ENCODE measurements at places on chromosomes 11 and 22. TPM values are rescaled to one million over a fixed set of nuclear protein-coding genes. Genes with fewer than 3 reads are reported as not detected.

Gene VPS11
- total RNA-seq, result 43.1 TPM

Gene INTS4
- 22.6 TPM for total RNA-seq

Gene PMM1
- 103 TPM for total RNA-seq

Gene CASP5
- total RNA-seq, result not detected

Gene SLC22A25
- not detected for total RNA-seq

Gene MISFA
- not detected for total RNA-seq

Gene SLC22A8
- not detected for total RNA-seq

Gene KRTAP5-11
- total RNA-seq, result not detected

DNA sequence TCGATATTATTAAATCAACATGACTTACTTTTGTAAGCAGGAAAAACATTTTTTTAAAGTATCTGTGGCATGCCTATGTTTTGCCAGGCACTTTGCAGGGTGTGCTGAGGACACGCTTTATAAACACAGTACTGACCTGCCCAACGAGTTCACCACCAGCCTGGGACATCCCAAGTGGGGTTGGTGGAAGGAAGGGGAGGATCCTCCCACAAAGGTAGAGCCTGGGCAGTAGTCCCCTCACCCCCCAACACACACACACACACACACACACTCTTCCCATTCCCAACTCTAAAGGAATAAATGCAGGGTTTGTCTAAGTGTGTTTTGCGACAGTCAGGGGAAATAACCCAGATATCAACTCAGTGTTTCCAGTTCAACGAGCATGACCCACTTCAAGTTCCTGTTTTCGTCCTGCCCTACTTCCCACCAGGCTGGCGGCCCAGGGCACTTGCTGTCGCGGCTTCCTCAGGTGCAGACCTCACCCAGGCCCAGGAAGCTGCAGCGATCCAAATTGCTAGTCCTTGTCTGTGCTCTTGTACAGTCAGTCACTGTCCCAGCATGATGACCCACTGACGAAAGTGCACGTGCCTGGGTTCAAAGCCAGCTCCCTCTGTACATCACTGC lies 3.1 kb downstream of the CERK start:
- H3K27ac ChIP-seq, result peak overlapping the region; percentile 89
- no peak overlapping the region for H3K4me3 ChIP-seq

DNA sequence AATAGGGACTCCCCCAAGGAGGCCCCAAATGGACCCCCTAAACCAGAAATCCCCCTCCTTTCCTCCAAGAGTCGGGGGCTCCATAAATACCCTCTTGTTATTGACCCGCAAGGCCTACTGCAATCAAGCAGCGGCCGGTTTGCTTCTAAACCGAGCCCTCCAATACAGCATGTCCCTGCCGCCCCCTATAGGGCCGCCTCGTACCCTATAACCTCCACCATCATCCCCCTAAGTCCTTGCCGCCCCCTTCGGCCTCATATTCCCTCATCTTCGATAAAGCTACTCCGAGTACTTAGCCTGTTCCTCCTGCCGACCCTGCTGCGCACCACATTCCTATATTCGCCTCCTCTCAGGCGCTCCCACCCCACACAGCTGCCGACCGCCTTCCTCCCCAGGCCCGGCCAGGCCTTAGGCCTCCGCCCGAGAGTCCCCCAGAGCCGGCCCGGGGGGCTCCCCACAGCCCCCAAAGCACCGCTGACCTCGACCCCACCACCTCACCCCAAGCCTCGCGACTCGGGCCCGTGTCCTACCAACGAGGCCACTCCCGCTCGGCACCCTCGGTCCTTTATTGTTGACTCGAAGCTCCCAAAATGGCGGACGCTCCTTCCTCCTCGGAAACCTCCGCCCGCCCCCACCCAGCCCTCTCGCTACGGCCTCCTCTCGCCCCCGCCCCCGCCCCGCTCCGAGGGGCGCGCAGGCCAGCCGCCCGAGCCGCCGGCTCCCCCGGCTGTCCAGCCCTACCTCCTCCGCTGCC lies 430 bp downstream of the DDX6 start:
- peak overlapping the region; percentile 71 for H3K4me3 ChIP-seq
- peaks cover 54% of the 10 kb centered on the region for H3K4me1 ChIP-seq
- peaks cover 6% of the 10 kb centered on the region for H3K36me3 ChIP-seq
- no peaks in the 10 kb centered on the region for H3K27me3 ChIP-seq
- no peak for DNase-seq
- peak overlapping the region; percentile 100 for H3K27ac ChIP-seq

DNA sequence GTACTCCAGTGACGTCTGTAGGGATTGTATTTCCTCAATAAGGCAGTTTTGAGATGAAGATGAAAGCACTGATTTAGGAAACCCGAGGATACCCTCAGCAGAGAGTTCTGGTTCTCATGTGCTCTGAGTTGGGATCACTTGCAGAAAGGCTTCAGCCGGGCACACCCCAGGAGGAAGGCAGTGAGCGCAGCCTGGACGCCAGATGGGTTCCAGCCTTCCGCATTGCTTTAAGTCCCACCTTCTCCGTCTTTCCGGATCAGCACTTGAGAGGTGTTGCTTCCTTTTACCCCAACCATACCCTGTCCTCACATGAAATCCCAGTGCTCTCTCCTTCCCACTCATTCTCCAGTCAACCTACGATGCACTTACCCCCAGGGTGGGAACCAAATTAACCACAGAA lies 239.5 kb upstream of the CADM1 start:
- H3K4me3 ChIP-seq, result no peak overlapping the region
- no peak overlapping the region for H3K27ac ChIP-seq

GRCh38 chr11:95363708-95364107 lies 132.7 kb upstream of the SESN3 start:
- H3K4me3 ChIP-seq, result no peak overlapping the region
- H3K27me3 ChIP-seq, result no peaks in the 10 kb centered on the region
- H3K27ac ChIP-seq, result no peak overlapping the region
- DNase-seq, result no peak
- no peaks in the 10 kb centered on the region for H3K36me3 ChIP-seq
- H3K4me1 ChIP-seq, result peaks cover 43% of the 10 kb centered on the region

- H3K36me3 ChIP-seq, result peaks cover under 1% of the 10 kb centered on the region
- peak overlapping the region; percentile 42 for H3K27ac ChIP-seq
- no peak overlapping the region for H3K4me3 ChIP-seq
- peak; percentile 50 for DNase-seq
These were observed 89.0 kb upstream of the PARVA start for GRCh38 chr11:12288212-12288930.

- H3K36me3 ChIP-seq, result no peaks in the 10 kb centered on the region
- H3K4me1 ChIP-seq, result no peaks in the 10 kb centered on the region
- no peak overlapping the region for H3K27ac ChIP-seq
- H3K4me3 ChIP-seq, result no peak overlapping the region
- no peaks in the 10 kb centered on the region for H3K27me3 ChIP-seq
- no peak for DNase-seq
These were observed 19.8 kb downstream of the MMP27 start for GRCh38 chr11:102685754-102686153.

GRCh38 chr11:9626496-9627394 lies 37.1 kb upstream of the SWAP70 start:
- peaks cover 4% of the 10 kb centered on the region for H3K4me1 ChIP-seq
- H3K27me3 ChIP-seq, result no peaks in the 10 kb centered on the region
- H3K27ac ChIP-seq, result no peak overlapping the region
- H3K4me3 ChIP-seq, result no peak overlapping the region
- H3K36me3 ChIP-seq, result no peaks in the 10 kb centered on the region
- DNase-seq, result no peak

DNA sequence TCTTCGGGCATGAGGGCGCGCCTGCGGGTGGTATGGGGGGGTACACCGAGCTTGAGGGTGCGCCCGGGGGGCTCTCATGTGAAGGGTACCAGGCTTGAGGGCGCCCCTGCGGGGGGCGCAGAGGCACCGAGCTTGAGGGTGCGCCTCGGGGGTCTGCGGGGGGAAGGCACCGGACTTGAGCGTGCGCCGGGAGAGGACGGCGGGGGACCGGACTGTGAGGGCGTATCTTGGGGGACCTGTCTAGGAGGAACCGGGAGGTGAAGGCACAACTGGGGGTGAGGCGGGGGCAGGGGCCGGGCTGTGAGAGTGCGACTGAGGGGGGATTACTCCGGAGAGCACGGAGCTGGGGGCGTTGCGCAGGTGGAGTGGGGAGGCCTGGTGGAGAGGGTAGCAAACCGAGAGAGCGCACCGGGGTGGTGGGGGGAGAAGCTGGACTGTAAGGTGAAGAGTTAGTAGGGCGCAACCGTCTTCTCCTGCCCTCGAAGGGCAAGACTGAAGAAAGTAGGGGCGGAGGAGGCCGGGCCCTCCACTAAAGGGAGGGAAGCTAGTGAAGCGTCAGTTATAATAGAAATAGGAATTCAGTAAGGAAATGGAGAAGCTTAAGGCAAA lies 1.1 kb upstream of the DDX6 start:
- no peaks in the 10 kb centered on the region for H3K36me3 ChIP-seq
- H3K27me3 ChIP-seq, result no peaks in the 10 kb centered on the region
- peak overlapping the region; percentile 87 for H3K4me3 ChIP-seq
- DNase-seq, result peak; percentile 33

DNA sequence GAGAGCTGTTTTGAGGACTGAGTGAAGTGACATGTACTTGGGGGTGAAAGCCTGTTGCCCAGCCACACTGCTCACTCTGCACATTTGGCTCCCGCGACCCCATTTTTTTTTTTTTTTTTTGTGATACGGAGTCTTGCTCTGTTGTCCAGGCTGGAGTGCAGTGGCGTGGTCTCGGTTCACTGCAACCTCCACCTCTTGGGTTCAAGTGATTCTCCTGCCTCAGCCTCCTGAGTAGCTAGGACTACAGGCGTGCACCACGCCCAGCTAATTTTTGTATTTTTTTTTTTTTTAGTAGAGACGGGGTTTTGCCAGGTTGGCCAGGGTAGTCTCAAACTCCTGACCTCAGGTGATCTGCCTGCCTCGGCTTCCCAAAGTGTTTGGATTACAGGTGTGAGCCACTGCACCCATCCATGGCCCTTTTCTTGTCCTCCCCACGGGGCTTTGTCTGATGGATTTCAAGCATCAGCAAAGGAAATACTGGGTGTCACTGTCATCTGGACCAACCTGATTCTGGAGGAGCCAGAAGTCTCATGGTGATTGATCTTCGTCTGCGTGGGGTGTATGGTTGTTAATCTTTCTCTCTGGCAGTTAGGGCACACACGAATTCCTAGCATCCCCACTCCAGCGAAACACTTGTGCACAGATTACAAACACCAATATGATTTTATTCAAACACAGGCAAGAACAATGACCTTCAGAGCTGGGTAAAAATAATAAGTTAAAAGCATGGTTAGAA lies 3.4 kb upstream of the UCP3 start:
- H3K36me3 ChIP-seq, result peaks cover 15% of the 10 kb centered on the region
- H3K4me1 ChIP-seq, result peaks cover 4% of the 10 kb centered on the region
- DNase-seq, result no peak
- no peaks in the 10 kb centered on the region for H3K27me3 ChIP-seq
- no peak overlapping the region for H3K4me3 ChIP-seq
- H3K27ac ChIP-seq, result no peak overlapping the region

- H3K27me3 ChIP-seq, result no peaks in the 10 kb centered on the region
- H3K4me1 ChIP-seq, result peaks cover 11% of the 10 kb centered on the region
- no peak overlapping the region for H3K27ac ChIP-seq
- no peak for DNase-seq
- no peak overlapping the region for H3K4me3 ChIP-seq
- H3K36me3 ChIP-seq, result peaks cover 32% of the 10 kb centered on the region
These were observed 6.0 kb downstream of the CNTF start for GRCh38 chr11:58628446-58628845.

GRCh38 chr11:5626196-5626595 lies 1.4 kb downstream of the TRIM34 start:
- no peak overlapping the region for H3K27ac ChIP-seq
- H3K36me3 ChIP-seq, result no peaks in the 10 kb centered on the region
- H3K4me3 ChIP-seq, result no peak overlapping the region
- H3K27me3 ChIP-seq, result no peaks in the 10 kb centered on the region
- DNase-seq, result no peak
